ENCODE measurements at places on chromosomes 4 and X.

- peak; percentile 17 for DNase-seq
These were observed 167.3 kb downstream of the MID1IP1 start for GRCh38 chrX:38968344-38969216.

- DNase-seq = no peak
These were observed 870.6 kb upstream of the SLIT2 start for GRCh38 chr4:19381068-19381467.

DNA sequence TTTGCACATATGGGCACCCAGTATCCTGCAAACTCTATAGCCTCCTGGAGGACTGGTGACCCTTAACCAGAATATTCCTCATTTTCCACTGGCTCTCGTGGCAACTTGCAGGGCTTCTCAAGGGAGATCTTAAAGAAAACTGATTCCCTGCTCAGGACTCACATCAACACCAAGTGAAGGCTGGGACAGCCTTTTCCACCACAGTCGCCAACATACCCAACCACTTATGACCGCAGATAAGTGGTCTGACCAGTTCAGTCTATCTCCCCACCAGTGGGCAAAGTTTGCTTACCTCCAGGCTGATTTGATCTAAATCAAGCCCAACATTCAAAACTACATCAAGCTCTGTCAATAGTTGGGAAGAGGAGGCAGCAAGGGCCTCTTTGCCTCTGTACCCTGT is 289.3 kb upstream of the GATB start:
- DNase-seq = no peak

GRCh38 chr4:69830560-69831269 is 29.2 kb downstream of the SULT1E1 start:
- peak; percentile 19 for DNase-seq

GRCh38 chr4:26342328-26343037 is 21.7 kb downstream of the RBPJ start:
- no peak for DNase-seq

- peak; percentile 63 for DNase-seq
These were observed at the start of gene ZNF732 for GRCh38 chr4:304969-305680. Gene ZNF732 (minus strand): TSS chr4:305474. CDS start chr4:305310, 164 bp downstream.
